ENCODE measurements at places on chromosomes 13 and 19.
A peak's percentile ranks its signal among the peaks of the same experiment; 100 is the strongest.

DNA sequence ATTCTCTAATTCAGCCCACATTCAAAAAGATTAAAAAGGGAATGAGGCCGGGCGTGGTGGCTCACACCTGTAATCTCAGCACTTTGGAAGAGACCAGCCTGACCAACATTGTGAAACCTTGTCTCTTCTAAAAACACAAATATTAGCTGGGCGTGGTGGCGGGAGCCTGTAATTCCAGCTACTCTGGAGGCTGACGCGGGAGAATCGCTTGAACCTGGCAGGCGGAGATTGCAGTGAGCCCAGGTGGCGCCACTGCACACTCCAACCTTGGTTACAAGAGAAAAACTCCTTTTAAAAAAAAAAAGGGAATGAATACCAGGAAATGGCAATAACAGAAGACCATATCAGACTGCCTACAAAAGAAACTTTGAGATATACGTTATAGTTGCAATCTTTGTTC is 1244.5 kb downstream of the PCDH9 start:
- no peak for DNase-seq

- DNase-seq: no peak
Observed at GRCh38 chr13:99330942-99331341, 23.7 kb upstream of the GPR183 start.

DNA sequence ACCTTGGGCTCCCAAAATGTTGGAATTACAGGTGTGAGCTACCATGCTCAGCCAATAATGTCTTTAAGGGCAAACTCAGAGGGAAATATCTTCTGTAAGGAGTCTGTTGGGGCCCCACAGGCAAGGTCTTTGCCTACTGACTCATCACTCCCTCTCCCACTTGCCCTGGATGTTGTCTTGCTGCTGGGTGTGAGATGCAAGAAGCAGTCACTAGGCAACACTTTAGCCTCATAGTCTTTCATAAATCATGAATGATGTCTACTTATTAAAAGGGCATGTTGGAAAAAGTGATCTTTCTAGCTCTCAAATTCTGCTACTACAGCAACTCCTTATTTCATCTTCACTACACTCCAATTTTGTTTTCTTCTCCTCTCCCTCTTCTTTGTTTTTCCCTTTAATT is 34.6 kb upstream of the SLC10A2 start:
- DNase-seq: no peak

DNA sequence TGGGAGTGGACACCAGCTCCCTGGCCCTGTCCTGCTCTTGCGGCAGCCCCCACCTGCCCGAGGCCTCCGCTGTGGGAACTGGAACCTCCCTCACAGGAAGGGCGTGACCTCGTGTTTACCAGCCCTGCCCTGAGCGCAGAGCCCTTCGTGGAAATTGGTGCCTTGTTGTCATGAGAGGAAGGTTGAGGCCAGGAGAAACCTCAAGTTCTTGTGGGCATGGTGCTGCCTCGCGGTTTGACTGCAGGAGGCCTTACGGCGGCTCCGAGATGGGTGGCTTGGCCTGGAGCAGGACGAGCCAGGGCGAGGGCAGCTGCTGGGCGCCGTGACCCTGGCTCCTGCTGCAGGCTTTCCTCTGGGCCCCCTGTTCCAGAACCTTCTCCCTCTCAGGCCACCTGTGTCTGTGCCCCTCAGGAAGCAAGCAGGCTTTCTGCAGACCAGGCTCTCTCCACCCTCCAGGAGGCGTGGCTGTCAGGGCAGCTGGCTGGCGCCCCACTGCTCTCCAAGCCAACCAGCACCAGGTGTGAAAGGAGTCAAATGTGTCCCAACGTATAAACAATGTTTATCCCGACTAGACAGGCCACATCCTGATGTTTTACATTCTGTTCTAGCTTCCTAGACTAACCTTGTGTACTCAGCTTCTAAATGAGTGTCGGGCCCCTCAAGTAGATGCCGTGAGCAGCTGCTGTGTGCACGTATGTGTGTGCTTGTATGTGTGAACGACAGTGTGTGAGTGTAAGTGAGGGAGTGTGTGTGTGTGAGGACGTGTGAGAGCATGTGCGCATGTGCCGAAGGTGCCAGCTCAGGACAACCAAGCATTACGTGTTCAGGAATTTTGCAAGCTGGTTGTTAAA is 10.4 kb upstream of the RASA3 start:
- peak; percentile 62 for DNase-seq

GRCh38 chr13:111152844-111153243 is 37.7 kb downstream of the ARHGEF7 start:
- DNase-seq: no peak

DNA sequence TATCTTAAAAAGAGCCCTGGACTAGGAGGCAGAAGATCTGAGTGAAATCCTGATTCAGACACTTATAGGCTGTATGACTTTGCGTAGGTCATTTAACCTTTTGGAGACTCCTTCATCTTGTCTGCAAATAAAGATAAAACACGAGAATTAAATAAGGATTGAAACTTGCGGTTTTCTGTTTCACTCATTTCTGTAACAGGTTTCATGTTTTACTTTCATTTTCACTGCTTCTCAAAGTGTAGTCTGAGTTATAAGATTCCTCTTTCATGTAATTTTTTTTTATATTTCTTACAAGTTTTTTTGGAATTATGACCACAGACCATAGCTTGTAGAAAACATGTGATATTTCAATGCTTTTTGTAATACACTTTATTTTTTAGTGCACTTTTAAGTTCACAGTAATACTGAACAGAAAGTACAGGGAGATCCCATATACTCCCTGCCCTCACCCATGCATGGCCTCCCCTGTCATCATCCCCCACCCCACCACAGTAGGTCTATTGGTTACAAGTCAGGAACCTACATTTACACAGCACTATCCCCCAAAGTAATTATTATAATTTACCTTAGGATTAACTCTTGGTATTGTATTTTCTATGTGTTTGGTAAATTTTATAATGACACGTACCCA is 174.6 kb downstream of the ITGBL1 start:
- peak; percentile 46 for DNase-seq

GRCh38 chr19:55673465-55673864 is 1.6 kb upstream of the EPN1 start:
- DNase-seq: no peak

DNA sequence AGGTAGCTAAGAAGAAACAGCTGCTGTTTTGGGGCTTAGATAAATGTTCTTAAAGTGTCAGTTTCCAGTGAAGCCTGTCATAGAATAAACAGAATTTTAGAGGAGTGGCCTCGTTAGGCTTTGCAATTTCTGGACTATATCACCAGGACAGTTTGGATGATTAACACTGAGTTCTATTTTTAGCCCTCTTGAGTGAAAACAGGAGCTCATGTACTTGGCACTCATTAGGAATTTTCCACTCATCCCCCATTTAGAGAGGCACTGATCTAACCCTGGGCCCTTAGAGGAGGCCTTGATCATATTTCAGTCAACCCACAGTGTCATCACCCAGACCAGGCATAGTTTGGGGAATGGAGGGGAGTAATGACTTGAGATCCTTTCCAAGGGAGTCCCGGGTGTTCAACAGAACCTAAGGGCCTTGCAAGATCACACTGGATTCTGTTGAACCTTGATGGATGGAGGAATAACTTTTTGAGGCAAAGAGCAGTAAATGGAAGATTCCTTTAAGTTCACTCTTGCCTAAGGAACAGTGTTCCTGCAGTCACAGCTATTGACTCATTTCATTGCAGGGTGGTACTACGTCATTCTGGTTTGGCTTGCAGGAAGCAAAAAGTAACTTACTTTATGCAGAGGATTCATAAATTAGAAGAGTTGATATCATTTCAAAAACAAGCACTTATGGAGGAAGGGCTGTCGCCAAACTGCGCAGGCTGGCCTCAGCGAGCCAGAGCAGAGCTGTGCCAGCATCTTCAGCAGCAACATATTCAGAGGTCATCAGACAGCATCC is 160.2 kb downstream of the SLC7A1 start:
- no peak for DNase-seq

- no peak for DNase-seq
Observed at GRCh38 chr19:48446579-48446978, 796 bp downstream of the GRWD1 start.

- no peak for DNase-seq
Observed at GRCh38 chr13:40330950-40331349, 335.5 kb downstream of the FOXO1 start.

GRCh38 chr13:84439108-84439507 is 556.8 kb upstream of the SLITRK1 start:
- DNase-seq: no peak

GRCh38 chr13:90233933-90234672 is 1113.4 kb upstream of the MIR17HG start:
- DNase-seq: no peak

- DNase-seq: no peak
Observed at GRCh38 chr13:112346899-112347229, 29.3 kb upstream of the SPACA7 start.

GRCh38 chr13:63279136-63279535 is 1863.5 kb upstream of the PCDH20 start:
- DNase-seq: no peak

Data from stimulated activated CD4-positive, alpha-beta T cell treated with anti-CD3 and anti-CD28 coated beads, Interleukin-4, amount 100 ng/mL, for 24 hours (primary cell).